ENCODE measurements at places on chromosomes 2 and 18.

- no peak for DNase-seq
Observed at GRCh38 chr2:238882082-238882755, 34.3 kb downstream of the TWIST2 start.

- no peak for DNase-seq
Observed at GRCh38 chr2:236744281-236744705, 174.7 kb downstream of the ACKR3 start.

DNA sequence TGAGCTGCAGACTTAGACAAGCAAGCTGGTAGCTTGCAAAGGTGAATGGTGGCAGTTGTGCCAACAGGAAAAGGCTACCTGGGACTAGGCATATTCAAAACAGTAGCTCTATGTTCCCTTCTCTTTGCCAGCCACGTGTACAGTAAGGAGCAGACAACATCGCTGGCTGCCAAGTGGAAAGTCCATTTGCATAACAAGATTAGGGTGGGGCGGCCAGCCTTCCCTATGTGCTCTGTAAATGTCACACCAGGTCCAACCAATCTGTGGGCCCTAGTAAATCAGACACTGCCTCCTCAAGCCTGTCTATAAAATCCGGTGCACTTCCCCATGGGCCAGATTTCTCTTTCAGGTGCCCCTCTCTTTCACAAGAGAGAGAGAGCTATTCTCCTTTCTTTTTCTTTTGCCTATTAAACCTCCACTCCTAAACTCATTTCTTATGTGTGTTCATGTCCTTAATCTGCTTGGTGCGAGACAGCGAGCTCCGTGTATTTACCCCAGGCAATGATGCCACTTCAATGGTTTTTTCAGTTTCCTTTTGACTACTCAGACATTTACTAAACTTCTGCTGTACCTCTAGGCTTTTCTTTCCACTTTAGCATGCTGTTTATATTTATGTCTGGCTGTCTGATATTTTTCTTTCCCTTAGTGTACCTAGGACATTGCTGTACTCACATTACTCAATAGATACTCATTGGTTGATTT, 297.4 kb upstream of the GCFC2 start:
- DNase-seq: no peak

- no peak for DNase-seq
Observed at GRCh38 chr2:36338827-36339145, 16.8 kb upstream of the CRIM1 start.

DNA sequence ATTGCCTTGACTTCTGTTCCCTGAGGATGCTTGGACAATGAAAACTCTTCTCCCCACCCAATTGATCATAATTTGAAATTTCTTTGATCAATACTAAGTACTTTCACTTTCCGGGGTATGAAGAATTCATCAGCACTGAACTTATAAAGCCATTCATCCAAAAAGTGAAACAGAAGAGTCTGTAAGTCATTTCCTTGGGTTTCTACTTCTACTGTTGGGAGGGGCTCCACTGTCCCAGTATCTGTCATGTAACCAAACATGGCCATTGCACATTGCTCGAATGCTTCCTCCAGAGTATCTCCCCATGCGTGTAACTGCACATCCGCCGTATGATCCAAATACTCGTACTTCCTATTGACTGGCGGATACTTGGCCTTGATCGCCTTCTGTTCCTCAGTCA, 30.3 kb downstream of the NCL start:
- DNase-seq: no peak

- no peak for DNase-seq
Observed at GRCh38 chr2:128305555-128306080, 13.1 kb downstream of the HS6ST1 start.

DNA sequence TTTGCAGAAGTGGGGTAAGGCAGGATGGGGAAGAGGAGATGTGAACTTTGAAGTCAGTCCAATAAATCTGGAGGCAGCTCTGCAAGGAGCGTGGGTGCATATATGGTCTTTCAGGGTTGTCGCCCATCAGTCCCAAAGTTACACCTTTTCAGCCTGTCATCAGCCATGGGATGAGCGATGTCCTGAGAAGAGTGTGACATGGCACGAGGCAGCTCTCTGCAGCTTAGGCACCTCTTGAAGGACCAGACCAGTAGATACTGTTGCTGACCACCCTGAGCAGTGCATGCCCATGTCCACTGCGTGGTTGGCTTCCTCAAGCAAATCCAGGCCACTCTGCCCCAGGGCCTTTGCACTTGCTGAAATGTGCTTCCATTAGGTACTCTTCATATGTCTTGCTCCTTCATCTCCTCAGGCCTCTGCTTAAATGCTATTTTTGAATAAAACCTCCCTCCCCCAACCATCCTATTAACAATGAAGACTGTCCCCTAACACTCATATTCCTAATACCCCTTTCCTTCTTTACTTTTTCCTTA, 171.7 kb downstream of the ACTR3 start:
- no peak for DNase-seq

- no peak for DNase-seq
Observed at GRCh38 chr2:144554492-144555210, 34.7 kb upstream of the ZEB2 start.

- DNase-seq: no peak
Observed at GRCh38 chr2:173749315-173749714, 215.9 kb downstream of the SP3 start.

GRCh38 chr2:46568212-46569009, 89.0 kb downstream of the TMEM247 start:
- DNase-seq: no peak

DNA sequence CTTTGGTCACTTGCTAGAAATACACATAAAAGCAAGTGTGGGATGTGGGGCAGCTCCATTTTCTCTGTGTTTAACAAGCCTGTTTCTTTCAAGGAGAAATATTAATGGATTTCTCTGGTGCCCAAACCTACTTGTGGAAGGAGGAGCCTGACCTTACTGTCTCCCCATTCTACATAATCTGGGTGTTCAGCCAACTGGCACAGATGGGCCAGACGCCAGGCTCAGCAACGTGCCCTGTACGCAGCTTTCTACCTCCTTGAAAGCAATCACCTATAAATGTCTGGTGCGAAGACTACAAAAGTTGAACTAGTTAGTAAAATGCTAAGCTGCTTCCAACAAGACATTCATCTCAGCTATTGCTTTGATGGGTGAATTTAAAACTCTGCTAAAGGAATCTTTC, 33.2 kb upstream of the MYO3B start:
- no peak for DNase-seq

DNA sequence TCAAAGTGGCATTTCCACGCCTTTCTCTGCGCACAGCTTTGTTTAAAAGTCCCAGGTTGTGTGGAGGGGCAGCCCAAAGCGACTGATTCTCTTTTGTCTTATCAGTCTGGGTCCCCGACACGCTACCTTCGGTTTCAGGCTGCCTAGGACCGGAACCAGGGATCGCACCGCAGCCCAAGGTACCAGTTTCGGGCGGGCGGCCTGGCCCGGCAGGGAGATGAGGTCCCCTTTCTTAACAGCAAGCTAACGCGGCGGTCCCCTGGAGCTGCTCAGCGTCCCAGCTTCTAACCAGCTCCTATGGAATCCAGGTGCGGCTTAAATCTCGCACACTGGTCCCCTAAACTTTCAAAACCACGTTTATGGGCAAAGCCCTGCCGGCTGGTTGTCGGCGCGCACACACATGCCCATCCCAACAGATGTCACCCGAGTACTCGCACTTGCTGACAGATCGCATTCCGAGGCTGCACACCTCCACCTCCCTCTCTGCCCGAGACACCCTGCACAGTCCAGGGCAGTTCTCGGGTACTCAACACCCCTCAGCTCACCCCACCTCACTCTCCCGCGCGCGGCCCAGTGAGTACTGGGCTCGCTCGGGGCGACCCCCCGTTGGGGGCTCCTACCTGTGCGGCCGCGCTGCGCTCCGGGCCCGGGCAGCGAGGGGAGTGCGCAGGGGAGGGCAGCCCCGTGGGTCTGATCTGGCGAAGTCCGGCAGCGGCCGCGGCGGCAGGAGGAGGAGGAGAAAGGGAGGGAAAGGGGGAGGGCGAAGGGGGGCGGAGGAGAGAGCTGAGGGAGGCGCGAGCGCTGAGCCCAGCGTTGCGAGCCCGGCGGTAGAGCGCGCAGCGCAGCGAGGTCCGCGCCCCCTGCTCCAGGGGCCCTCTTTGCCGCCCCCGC, at the start of gene EFEMP1:
EFEMP1 (minus strand) TSS at position 692 of the 891 bp plus-strand sequence. CDS start 1,342 bp downstream, outside the sequence.
- DNase-seq: no peak

DNA sequence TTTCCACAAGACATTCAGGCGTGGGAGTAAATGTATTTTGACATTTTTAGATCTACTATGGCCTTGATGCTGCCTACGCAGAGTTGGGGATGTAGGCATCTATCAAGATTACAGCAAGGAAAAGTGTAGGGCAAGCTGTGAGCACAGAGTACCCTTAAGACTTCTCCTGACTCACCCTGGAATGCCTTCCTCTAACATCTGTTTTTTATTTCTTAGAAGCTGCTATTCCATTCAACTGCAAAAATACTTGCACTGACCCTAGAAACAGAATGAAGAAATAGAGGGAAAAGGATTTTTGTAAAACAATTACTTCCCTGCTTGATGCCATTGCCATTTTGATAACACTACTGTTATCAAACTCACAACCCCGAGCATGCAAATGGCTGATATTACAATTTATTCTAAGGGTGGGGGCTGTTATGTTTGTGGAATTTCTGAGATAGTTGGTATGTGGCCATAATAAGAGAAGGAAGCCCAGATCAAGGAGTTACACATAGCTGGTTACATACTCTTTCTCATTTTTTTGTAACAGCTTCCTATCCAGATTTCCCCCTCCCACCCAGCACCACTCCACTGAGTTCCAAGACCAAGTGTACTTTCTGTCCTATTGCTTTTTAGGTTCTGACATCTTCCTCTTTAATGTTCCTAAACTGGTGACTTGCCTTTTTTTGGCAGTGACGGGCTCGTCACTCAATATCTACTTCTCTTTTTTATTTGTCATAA, 6.0 kb upstream of the ROCK1 start:
- DNase-seq: no peak

DNA sequence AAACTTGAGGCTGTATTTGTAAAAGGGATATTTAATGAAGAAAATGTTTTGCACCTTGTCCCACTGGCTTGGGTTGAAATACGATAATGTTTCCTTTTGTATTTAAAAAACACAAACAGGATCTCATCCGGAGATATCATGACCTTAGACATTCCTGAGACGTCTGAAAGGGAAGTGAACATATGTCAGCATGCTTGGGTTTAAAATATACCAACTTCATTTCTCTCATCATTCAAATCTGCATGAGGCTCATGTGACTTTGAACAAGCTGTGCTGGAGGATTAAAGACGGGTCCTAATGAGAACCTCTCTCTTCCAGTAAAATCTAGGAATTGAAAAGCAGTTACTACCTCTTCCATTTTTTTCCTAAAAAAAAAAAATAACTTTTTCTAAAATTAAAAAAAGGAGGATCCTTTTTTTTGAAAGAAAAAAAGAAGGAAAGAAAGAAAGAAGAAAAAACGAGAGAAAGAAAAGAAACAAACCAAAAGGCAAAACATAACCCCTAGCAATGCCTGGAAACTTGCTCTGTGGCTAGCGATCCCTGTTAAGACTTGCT, 106.8 kb upstream of the ZFP36L2 start:
- no peak for DNase-seq

DNA sequence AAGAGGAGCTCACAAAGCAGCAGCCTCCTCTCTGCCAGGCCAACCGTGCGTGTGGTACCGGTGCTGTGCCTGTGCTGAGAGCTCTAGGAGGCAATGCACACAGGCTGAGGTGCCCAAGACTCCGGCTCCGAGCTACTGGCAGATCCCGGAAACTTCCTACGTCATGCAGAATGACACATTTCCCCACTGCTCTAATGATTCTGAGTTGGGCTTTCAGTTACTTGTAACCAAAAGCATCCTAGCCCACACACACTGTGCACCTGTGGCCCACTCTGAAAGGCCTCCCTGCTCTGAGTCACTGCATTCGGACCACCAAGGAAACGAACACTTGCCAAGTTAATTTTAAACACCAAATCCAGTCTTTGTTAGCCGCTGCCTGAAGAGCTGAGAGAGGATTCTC, 9.3 kb upstream of the RNU4ATAC start:
- DNase-seq: no peak

DNA sequence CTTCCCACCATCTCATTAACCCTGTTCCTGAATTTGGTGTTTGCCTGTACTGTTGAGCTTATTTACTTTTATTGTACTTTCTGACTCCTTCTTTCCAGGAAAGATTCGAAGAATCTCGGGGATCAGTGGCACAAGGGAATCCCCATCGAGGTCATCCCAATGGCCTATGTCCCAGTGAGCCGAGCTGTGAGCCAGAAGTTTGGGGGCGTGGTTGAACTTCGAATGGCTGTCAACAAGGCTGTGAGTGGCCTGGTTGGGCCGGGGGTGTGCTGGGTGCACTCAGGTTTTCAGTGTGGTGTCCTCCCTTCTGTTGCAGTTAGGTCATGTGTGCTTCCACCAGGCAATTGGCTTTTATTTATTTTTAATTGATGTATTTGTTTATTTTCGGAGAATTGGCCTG, 45.0 kb downstream of the RPIA start:
- DNase-seq: no peak

GRCh38 chr2:217048730-217049129, 188.9 kb upstream of the TNP1 start:
- DNase-seq: no peak

GRCh38 chr2:40403233-40403836, 48.6 kb downstream of the SLC8A1 start:
- no peak for DNase-seq

GRCh38 chr18:36811955-36812354, 16.8 kb downstream of the TPGS2 start:
- DNase-seq: no peak

- DNase-seq: no peak
Observed at GRCh38 chr2:179518830-179519229, 254.2 kb upstream of the SESTD1 start.

DNA sequence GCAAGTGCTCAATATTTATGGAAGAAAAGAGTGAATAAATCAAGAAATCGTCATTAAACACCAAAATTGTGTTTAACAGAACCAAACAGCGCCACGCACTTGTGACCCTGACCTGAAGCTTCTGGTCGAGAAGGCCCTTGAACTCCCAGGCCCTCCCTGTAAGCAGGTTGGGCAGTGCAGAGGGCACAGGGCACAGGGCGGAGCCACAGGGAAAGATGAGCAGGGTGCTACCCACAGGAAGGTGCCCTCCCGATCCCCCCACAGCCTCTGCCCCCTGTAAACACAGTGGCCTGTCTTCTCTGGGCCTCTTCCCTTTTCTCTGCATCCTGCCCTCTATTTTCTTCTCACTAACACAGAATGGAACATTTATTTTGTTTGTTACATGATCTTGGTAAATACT, 16.9 kb upstream of the TUBB6 start:
- DNase-seq: no peak

- no peak for DNase-seq
Observed at GRCh38 chr2:18684206-18685038, 95.1 kb upstream of the NT5C1B start.

- no peak for DNase-seq
Observed at GRCh38 chr18:13232086-13232917, 13.7 kb downstream of the LDLRAD4 start.

GRCh38 chr2:18311420-18312195, 248.8 kb downstream of the RDH14 start:
- no peak for DNase-seq
